ENCODE measurements at places on chromosomes 13 and 19. TPM values are rescaled to one million over a fixed set of nuclear protein-coding genes. Genes with fewer than 3 reads are reported as not detected.

LGALS7B gene
- not detected for total RNA-seq

OR7G2 gene
- total RNA-seq = not detected

KRTDAP gene
- total RNA-seq = not detected

LRRC8E gene
- total RNA-seq = 7.8 TPM
